ENCODE measurements at places on chromosomes 6 and 20.

- DNase-seq: no peak
These were observed 118.3 kb downstream of the KCNQ5 start for GRCh38 chr6:72740135-72740534.

DNA sequence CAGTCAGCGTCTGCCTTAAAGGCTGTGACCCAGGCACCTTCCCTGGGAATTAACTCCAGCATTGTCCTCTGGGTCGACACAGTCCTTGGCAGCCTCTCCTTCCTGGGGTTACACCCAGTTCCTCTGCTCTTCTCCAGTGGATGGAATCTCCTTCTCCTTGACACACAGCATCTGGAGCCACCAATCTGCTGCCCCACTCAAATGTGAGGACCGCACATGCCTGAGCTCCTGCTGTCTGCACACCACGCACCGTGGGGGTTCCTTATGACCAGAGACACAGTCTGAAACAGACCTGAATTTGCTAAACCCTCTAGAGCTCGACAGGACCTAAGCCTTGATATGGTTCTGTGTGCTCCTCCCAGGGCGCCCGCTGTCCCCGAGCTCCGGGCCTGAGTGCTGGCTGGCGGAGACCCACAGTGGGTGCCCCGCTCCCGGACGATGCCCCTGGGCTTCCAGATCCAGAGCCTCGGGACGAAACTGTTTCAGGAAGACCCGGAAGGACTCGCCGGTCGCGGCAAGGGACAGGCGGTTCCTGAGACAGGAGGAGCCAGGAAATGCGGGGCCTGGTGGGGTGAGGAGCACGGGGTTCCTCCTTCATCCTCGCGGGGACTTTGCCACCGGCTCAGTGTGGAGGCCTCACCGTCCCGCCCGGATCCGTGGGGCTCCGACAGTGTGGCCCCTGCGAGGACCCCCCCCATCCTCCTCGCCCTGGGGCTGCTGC lies 2.5 kb upstream of the RAET1G start:
- DNase-seq: no peak

- no peak for DNase-seq
These were observed 131.1 kb downstream of the UTRN start for GRCh38 chr6:144416244-144416643.

GRCh38 chr6:87053312-87053711 lies 41.6 kb downstream of the CGA start:
- DNase-seq: no peak

Measured in left hindlimb (tissue), 1 donor.